RWPE1 (cell line): ENCODE measurements at places on chromosomes 16 and 17.

DNA sequence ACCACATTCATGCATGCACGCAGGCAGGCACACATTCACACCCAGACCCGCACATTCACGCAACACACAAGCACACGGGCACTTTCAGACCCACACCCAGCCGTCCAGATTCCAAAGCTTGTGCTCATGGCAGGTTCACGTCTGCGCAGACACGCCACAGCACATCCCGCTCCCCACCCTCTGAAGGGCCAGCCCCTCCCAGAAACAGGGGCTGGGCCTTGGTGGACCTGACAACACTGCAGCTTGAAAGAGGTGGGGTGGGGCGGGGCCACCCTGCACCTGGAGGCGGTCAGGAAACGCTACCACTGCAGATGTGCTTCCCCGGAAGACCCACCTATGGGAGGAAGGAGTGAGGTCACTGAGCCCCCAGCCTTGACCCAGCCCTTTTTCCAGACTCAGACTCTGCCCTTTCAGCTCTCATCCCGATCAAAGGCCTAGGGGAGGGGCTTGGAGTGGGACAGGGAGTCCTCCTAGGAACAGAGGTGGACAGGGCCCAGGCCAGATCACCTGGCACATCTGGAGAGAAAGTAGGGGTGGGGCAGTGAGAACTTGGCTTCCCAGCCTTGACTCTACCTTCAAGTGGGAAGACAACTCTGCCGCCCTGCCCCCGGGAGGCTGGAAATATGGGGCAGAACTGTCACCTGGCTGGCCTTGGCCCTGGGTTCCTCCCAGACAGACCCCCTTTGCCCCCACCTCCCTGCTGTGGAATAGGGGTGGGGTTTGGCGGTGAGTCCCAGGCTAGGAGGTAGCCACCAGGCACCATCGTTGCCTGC is 11.0 kb downstream of the P3H4 start:
- peak; percentile 94 for DNase-seq

- DNase-seq = no peak
Observed at GRCh38 chr16:23837553-23838308, 1.9 kb downstream of the PRKCB start.

DNA sequence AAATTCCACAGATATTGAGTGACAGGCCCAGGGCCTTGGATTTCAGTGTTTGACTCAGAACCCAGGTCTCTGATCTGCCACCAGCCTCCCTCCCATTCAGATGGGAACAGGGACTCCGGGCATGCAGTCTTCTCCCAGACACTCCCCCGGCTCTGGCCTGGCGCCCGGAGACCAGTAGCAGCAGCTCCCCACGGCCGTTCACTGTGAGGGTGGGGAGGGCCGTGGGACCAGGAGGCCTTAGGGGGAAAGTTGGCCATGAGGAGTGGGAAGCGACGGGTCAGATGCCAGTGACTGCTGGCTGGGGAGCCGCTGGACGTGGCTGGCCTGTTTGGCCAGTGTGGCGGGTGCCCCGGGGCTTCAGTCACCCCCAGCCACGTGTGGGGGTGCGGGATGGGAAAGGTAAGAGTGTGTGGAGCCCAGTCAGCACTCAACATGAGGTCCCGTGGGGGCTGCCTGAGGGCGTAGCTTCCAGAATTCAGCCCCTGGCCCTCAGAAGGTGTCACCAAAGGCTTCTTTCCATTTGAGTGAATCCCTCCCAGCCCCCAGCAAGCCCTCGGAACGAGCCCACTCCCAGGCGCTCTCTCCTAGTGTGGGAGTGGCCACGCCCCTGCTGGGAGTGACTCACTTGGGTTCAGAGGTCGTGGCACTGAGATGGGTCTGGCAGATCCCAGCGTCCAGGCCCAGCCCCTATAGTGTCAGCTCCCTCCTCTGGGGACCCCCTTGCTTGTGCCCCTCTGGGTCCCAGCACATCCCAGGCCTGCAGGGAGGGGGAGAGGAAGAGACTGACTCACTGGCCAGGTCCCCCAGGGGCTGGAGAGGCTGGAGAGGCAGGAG is 309.4 kb downstream of the SEC14L1 start:
- peak; percentile 64 for DNase-seq

DNA sequence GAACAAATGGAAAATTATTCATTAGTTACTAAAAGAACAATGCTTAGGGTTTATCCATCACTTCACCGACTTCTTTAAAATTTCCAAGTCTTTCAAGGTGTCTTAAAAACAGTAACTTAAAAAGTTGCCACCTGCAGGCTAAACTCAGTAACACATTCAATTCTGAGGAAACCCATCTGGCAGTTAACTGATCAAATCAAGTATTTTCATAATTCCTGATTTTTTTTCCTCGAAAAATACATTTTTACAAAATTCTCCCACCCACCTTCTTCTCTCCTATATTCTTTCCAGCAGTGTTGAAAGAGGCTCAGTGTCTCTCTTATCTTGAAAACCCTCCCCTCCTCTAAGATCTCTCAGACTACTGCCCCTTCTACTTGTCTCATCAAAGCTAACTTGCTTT is 29.9 kb downstream of the PARN start:
- peak; percentile 28 for DNase-seq

GRCh38 chr16:86458149-86458777 is 52.1 kb upstream of the FOXF1 start:
- DNase-seq = no peak

GRCh38 chr16:78789561-78789960 is 690.1 kb downstream of the WWOX start:
- DNase-seq = no peak

DNA sequence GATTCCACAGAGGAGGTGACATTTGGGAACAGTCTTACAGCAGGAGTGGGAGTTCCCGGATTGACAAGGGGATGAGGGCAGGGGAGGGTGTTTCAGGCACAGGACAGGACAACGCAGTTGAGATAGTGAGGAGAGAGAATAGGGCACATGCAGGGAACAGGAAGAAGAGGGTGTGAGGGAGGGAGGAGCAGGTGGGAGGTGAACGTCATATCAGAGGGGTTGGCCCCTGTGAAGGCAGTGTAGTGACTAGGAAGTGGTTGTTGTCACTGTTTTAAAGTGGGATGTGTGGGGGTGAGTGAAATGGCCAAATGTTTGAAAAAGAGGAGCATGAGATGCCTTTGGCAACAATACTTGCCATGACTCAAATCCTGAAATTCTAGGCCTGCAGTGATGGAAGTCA is 12.2 kb downstream of the PRKCB start:
- no peak for DNase-seq

GRCh38 chr16:88008840-88009239 is 57.6 kb downstream of the BANP start:
- DNase-seq = no peak

DNA sequence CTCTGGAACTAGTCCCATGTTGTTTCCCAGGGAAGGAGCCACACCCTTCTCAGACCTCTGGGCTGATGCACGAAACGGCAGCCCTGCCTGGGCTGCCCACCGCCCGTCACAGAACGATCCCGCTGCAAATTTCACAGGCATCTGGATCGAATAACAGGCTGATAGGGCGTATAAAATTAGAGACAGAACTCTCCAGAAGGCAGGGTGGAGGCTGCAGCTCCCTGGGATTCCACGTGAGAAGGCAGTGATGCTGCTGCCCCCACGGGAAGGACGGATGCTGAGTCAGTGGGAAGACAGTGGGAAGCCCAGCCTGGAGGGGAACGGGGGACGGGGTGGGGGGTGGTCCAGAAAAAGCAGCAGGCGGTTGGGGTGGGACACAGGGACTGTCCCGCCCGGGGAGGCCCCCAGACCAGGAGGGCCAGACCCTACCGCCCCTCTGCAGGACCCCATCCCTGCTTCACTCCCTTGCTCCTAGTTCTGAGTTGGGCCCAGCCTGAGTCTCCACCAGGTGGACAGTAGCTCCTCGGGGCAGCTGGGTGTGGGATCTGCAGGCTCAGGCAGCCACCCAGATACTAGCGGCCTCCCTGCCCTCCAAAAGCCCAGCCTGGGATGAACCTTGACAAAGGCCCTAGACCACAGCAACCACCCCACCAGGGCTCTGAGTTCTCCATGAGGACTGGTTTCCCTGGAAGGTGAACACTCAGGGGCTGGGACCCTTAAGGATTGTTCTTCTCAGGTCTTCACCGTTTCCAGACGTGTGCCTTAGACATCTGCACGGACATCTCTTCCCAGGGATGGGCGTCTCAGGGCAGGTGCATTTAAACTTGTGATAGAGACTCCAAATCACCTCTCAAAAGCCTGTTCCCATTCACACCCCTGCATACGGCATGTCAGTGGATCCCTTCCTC is 117.8 kb downstream of the METRNL start:
- DNase-seq = no peak

DNA sequence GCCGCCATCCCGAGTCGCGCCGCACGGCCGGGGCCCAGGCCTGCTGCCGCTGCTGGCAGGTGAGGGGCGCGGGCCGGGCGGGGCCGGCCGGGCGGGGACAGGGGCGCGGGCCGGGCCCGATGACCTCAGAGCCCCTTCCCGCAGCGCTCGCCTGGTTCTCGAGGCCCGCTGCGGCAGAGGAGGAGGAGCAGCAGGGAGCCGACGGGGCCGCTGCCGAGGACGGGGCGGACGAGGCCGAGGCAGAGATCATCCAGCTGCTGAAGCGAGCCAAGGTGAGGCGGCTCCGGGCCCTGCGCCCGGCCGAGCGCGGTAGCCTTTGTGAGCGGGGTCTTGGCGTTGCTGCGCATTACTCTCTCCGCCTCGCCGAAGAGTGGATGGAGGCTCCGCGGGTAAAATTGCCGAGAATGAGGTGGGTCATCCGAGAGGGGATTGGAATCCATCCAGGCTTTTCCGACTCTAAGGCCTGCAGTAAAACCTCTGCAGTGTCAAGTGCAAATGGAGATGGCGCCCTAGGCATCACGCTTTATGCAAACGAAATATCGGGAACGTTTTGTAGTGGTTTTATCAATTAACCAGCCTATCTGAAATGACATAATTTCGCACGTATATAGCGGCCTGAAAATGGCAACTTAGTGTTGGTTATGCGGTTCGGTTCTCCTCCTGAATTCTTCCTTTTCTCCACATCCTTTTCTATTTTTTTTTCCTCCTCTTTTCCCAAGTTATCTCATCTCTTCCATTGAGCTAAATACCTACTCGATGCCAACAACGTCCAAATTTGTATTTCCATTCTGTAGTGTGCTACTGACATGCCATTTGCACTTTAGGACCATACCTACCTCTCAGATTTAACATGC is 577 bp downstream of the TTC19 start:
- DNase-seq = peak; percentile 27

DNA sequence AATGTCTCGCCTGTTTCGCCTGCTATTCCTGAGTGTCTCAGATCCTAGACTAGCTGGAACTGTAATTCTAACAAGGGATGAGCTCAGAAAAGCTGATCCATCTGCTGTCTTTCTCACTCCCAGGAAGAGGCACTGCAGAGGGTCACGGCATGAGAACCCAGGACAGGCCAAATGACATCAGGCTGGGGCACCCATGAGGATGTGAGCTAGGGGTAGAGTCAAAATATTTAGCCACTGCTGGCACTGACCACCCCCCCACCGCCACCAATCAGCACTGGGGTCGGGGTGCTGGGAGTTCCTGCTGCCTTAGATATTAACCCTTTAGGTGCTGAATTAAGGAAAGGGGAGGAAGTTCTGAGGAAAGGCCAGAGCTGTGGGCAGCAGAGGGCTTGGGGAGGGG is 112.4 kb downstream of the IRX3 start:
- no peak for DNase-seq

GRCh38 chr16:73108195-73108963 is 60.5 kb upstream of the ZFHX3 start:
- DNase-seq = no peak
